Osteoblast (primary cell): ENCODE measurements at places on chromosomes 1 and 21. TPM values are rescaled to one million over a fixed set of nuclear protein-coding genes. Genes with fewer than 3 reads are reported as not detected.

The KDF1 gene
- total RNA-seq: not detected in 2 replicates

The SH3BGRL3 gene
- 29.2 and 30.8 TPM in 2 replicates for total RNA-seq

The ILDR2 gene
- under 0.01 and 0.36 TPM in 2 replicates for total RNA-seq

The HIPK1 gene
- total RNA-seq: 22.7 and 23.9 TPM in 2 replicates

The GRHL3 gene
- total RNA-seq: not detected in 2 replicates
